ENCODE measurements at places on chromosomes 5 and 9.
A peak's percentile ranks its signal among the peaks of the same experiment; 100 is the strongest.

GRCh38 chr9:118263949-118264348 is 559.7 kb downstream of the TLR4 start:
- DNase-seq, result no peak

- no peak for DNase-seq
Observed at GRCh38 chr9:35103660-35104191, 795 bp upstream of the STOML2 start.

GRCh38 chr9:76351006-76351405 is 43.2 kb downstream of the RFK start:
- no peak for DNase-seq

GRCh38 chr5:4879693-4880303 is 260.3 kb upstream of the ADAMTS16 start:
- no peak for DNase-seq

DNA sequence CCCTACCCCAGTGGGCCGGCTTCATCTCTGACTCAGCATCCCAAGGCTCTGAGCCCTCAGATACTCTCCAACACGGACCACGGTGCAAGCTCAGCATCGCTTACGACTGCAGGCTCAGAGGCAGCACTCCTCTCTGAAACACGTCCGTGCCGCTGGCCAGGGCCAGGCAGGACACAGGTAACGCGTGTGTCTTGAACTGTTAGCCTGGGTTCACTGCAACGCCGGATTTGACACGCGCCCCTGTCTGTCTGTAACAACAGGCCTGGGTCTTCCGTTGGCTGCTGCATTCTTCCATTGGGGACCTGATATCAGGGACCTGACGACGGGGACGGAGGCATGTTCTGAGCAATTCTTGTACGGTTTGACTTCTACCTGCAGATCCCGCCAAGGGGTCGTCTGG is 6.4 kb downstream of the SLC6A3 start:
- peak; percentile 51 for DNase-seq

GRCh38 chr9:92942688-92943616 is 4.4 kb upstream of the FGD3 start:
- no peak for DNase-seq

DNA sequence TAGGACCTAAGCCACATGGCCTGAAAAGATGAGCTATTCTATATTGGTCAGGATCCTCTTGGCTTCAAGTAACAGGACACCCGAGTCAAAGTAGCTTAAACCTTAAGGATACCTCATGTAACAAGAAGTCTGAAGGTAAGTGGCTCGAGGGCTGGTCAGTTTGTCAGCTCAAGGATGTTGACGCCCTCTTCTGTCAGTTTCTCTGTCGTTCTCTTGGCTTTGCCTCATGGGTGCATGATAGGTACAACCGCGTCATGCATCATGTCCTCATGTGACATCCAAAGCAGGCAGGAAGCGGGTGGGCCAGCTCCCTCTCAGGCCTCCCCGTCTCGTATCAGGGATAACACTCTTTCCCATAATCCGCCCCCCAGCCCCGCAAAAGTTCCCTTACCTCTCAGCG is 22.1 kb upstream of the TCERG1 start:
- no peak for DNase-seq

- no peak for DNase-seq
Observed at GRCh38 chr5:64229163-64229774, 63.6 kb downstream of the RNF180 start.

- no peak for DNase-seq
Observed at GRCh38 chr9:71796100-71796767, 27.9 kb upstream of the CEMIP2 start.

- no peak for DNase-seq
Observed at GRCh38 chr5:17690473-17690872, 56.2 kb downstream of the TAF11L14 start.

DNA sequence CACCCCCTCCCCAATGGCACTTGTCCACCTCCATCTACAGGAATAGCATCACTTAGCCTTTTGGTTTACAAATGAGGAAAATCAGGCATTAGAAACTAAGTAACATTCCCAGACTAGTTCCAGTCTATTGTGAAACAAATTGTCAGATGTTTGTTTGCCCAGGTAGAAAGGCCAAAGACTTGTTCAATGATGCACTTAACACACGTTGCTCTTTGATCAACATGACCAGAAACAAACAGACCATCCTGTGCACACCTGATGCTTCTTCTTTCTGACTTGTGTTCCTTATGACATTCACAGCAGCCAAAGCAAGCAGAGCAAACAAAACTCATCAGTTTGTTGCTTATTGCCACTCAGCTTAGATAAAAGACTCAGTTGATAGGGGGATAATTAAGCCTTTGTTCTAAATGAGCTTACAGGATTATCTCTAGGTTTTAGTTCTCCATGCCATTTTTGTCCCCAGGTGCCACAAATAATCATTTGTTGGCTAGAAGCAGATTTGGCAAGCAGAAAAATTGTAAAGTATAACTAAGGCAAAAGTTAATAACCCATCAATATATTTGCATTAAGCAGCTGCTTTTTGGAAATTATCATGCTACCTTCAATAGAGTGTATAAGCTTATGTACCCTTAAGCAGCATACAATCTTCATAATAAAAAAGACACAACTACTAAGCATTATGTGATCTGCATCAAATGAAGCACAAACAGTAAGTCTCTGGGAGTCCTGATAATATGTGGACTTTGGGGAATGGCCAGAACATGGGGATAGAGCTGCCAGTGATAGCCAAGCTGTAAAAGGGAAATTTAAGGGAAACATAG is 26.3 kb upstream of the FST start:
- no peak for DNase-seq

DNA sequence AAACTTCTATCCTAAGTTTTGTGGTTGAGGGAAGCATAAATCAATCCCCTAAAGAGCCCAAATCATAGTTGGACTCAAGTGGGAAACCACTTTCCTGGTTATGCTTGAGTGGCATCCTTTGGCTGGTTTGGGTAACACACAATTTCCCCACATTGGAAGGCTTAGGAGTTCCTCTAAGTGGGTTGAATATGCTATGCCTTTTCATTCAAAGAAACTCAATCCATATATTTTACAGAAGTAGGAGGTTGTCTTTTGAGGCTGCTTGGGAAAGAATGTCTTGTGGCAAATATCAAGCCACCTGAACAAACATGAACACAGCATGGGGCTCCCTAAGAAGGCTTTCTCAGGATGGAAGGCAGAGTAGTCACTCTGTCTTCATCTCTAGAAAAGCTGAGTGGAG is 121.1 kb downstream of the SPATA31D1 start:
- no peak for DNase-seq

- no peak for DNase-seq
Observed at GRCh38 chr9:23172206-23172605, 653.8 kb downstream of the ELAVL2 start.

- no peak for DNase-seq
Observed at GRCh38 chr5:92674321-92674720, 906.7 kb downstream of the NR2F1-AS1 start.

GRCh38 chr9:82424599-82425120 is 436.1 kb downstream of the SPATA31D1 start:
- no peak for DNase-seq

GRCh38 chr9:122095010-122095767 is 2.1 kb upstream of the TTLL11 start:
- peak; percentile 69 for DNase-seq

GRCh38 chr5:177083357-177083756 is 3.4 kb upstream of the FGFR4 start:
- no peak for DNase-seq

- no peak for DNase-seq
Observed at GRCh38 chr9:100498592-100498991, 25.6 kb downstream of the TMEFF1 start.

DNA sequence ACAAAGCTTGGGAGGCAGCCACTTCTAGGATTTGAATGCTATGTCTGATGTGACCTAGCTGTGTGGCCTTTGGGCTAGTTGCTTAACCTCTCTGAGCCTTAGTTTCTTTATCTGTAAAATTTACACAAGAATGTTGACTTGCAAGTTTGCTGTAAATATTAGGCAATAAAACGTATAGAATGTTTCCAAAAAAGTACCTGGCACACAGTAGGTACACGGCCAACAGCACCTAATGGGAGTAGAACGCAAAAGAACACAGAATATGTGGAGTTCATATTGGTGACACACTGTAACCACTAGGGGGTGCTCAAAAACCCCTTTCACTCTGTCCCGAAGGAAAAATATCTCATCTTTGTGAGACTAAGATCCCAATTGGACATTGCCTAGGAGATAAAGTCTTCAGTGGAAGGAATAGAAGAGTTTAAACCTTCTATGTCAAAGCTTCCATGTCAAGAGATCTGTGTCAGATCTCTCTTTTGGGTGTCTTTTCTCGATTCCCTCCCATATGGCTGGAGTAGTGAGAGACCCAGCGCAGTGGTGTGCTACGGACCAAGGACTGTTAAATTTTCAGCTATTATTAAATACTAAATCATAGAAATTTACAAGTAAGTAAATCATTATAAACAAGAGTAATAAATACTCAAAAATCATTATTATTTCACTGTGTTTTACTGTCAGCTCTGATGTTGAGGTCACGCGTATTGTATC is 145.4 kb upstream of the RAD23B start:
- no peak for DNase-seq

DNA sequence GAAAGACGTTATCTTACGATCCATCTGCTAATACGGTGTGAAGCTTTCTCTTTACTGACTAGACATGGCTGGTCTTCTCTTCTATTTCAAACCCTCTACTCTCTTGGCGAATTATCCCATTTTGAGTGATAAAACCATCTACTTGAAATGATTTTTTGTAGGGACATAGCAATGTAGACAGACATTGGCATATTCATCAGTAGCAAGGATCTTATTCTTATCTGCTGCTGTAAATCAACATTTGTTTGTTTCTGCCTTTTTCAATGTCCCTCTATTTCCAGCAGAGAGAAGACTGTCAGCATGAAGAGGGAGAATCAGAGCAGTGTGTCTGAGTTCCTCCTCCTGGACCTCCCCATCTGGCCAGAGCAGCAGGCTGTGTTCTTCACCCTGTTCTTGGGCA is at the start of gene OR1J4:
Gene OR1J4 (plus strand): TSS at position 301 of the 400 bp plus-strand sequence. CDS start 0 bp downstream, at position 301.
- DNase-seq, result no peak

GRCh38 chr9:113150670-113151611 is at the start of gene SLC31A2:
Gene SLC31A2 (plus strand): TSS chr9:113151007. CDS start chr9:113151075, 68 bp downstream.
- peak; percentile 95 for DNase-seq

DNA sequence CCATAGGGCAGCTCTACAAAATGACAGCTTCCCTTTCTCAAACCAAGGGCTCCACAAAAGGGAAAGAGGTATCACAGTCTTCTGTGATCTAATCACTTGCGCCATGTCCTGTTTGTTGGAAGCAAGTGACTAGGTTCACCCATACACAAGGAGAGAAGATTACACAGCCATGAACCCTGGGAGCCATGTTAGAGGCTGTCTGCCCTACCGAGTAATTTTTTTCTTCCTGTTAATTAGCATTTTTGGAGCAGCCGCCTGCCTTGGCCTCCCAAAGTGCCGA is 33.2 kb upstream of the GOLPH3 start:
- DNase-seq, result no peak

GRCh38 chr5:156584871-156585270 is 257.9 kb downstream of the SGCD start:
- no peak for DNase-seq

DNA sequence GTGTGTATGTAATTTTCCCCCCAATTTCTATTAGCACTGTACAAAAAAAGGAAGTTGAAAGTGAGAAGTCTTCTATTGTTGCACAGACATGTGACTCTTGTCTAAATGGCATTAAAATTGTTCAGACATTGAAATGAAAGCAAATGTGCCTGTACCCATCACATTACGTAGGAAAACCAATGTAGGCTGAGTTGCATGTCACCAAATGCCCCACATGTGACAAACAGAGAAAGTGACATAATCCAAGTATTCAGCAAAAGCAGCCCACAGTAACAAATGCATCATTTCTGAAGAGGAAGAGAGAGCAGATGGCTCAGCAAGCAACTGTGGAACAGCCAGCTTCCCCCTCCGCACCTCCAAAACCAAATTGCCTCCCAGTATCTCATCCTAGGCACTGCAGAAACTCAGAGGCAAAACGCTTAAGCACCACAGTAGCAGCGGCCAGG is 161.5 kb upstream of the NR4A3 start:
- DNase-seq, result no peak

DNA sequence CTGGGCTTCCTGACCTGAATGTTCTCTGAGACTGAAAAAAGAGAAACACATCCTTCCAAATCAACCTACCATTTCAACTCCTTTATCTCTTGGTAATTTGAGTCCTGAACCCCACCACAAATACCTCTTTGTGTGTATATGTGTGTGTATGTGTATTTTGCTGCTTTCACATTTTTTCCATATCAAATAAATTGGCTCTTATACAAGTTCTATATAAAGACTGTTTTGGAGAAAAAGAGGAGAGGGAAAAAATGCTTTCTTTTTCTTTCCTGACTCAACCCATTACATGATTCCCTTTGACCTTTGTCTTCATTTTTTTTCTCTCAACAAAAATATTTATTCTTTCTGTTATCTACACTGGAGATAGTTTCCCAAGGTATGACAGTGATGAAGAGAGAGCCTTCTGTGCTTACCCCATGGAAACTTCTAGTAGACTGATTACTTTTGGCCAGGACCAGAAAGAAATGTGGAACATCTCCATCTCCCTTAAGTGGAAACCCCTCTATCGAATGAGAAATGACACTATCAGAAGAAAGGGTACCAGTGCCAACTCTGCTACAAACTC is 85.3 kb downstream of the PAPPA start:
- no peak for DNase-seq

DNA sequence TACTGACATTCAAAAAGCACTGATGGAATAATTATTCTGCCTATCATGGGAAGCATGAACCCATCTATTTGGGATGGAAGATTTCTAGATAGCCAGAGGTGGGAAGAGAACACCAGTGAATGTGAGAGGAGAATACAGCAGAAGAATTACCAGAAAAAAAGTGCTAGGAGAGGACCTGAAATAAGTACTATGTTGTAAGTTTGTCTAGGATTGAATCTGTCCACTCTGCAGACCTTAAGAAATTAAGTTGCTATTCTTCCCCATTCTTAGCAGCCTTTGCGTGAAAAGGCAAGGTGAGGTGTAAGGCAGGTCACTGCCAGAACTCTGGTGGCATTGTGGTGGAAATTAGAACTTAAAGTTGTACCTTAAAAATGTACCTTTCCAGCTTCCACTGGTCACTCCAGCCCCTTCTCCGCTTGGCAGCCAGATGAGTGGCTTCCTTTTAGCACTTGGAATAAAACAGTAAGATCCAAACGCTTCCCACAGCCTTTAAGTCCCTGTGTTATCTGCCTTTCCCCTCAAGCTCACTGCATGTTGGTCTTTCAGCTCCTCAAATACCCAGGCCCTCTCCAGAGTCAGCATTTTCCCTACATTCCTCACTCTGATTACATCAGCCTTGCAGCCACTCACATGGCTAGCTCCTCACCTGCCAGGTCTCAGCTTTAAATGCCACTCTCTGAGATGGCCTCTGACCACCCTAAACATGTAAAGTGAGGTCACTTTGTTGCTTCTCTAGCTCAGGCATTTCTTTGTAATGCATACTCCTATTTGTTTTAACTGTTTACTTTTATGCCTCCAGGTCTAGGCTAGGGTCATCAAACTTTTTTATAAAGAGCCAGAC is 253.0 kb downstream of the EPB41L4A start:
- no peak for DNase-seq

Measured in cardiac septum (tissue), 1 donor.